ENCODE measurements at places on chromosomes 2 and 18.

DNA sequence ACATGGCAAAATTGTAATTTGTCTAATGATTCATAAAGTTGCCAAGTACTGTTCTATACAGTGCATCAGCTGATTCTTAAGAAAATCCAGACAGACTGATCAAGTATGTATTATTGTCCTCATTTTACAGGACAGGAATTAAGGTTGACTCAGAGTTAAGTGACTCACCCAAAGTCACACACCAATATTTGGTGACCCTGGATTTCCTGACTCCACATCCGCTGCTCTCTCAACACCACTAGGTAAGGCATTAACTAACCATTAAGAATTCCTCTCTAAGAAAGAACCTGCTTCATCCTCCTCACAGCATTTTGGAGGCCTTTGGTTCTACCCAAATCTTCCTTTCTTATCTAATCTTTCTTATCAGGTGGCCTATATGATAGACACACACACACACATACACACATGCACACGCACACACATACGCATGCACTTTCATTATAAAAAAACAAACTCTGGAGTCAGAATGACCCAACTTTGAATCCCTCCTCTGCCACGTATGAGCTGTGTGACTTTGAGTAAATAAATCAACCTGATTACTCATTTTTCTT, 150.8 kb downstream of the ANKRD44 start:
- no peak for DNase-seq

DNA sequence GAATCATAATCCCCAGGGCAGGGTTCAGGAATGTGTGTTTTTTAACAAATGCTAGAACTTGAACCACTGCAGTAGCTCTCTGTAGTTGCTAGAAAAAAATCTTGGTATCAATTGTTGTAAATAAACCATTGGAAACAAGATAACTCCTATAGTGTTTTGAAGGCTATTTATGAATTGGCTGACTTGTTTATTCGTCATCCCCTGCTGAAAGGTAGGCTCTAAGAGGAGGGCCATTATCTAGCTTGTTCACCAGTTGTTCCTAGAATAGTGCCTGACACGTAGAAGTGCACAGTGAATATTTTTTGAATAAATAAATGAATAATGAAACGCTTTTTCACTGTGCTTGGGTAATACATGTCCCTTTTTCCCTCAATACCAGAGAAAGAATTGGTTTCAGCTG, 211.4 kb downstream of the BABAM2 start:
- no peak for DNase-seq

- DNase-seq = no peak
Observed at GRCh38 chr2:218400167-218400929, 680 bp downstream of the CTDSP1 start.

DNA sequence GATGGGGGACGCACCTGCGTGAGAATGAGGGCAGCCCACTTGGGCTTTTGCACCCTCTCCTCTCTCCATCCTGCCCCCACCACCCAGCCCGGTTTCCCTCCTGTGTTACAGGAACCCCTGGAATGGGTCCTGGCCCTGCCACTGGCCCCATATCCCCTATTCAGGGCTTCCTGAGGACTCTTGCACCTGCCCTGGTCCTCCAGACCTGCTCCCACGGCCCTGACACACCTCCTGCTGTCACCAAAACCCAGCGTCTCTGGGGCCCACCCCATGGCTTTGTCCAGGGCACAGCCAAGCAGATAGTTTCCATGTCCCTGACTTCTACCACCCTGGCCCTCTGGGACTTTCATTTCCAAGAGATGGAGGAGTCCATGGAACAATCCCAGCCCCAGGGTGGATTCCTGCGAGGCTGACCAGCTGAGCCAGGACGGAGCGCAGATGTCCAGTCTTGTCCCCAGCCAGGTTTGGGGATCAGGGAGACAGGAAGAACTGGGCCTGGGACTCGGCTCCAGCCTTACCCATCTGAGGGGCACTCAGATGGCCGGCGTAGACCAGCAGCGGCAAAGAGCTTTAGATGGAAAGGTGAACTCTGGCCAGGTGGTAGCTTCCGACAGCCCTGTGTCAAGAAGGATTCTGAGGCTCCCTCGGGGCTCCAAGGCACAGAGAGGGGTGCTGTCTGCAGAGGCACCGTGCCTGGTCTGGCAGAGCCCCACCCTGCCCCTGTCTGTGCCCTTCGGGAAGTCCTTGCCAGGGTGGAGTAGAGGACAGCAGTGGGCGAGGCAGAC, 12.0 kb downstream of the GPR35 start:
- DNase-seq = peak; percentile 66

GRCh38 chr18:54684784-54685183, 93.7 kb downstream of the DYNAP start:
- DNase-seq = no peak

DNA sequence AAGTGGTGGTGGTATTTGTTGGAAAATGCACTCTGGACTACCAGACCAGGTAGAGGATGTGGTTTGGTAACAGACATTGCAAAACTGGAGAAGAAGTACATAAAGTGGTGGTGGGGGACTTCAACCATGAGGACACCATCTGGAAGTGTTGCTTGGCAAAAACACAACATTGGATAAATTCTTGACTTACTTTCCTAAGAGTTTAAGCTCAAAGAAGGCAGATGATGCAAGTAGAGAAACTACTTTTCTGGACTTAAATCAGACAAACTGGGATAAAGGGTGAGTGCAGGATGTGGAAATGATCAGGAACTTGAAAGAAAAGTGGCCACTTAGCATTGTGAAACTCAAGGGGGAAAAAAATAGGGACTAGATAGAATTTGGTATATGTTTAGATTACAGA, 487.4 kb downstream of the ZEB2 start:
- no peak for DNase-seq

- no peak for DNase-seq
Observed at GRCh38 chr18:60654298-60654697, 281.7 kb upstream of the MC4R start.

DNA sequence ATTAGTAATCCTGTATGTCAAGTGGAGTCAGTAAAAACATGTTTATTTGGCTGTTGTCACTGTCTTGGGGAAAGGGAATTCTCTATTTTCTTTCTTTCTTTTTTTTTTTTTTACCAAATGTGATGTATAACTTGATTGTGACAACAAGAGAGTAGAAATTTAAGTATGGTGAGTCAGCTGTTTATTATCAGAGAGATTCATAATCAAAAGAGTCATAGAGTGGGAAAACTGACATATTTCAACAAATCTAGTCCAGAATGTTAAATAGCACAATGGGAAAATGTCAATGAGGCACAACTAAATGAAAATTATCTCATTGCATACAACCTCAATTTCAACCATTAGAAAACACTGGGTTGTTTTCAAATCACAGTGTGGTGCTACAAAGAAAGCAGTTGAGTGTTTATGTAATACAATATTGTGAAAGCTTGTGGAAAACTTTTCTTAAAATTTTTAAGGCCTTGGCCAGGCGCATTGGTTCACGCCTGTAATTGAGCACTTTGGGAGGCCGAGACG, 111.9 kb upstream of the DTNA start:
- no peak for DNase-seq

DNA sequence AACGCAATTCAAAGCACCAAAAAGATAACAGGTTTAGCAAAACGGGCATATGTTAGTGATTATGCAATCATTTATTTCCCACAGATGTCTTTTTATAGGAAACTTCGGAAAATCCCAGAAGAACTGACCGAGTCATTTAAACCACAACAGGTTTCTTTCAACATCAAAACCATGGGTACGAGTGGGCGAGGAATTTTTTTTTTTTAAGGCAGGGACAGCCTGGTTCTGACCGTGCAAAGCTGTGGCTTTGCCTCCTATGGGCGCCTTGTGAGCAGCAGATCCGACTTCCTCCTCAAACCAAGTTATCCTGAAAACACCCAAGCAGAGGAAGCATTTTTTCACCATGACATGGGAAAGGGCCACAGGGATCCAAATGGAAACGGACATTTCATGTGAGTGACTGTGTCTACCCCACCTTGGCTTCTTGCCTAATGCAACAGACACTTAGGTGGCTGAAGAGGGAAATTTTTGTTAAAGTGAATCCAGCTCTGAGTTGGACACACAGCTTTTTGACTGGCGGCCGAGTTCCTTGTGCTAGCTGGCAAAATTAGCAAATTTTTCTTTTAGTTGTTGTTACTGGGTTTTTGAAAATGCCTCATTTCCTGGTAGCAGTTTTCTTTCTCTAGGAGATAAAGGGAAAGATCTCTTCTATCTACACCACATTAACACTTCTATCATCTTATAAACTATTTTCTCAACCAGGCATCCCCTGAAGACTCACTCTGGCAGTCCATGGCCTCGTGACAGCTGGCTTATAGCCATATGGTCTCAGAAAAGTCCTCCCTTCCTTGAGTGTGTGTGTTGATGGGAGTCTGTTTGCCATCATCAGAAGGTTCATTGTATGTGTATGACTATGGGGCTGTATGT, 487.4 kb upstream of the ZEB2 start:
- no peak for DNase-seq
